Heart left ventricle (tissue), 16 donors: ENCODE measurements at places on chromosomes 4 and X. TPM values are rescaled to one million over a fixed set of nuclear protein-coding genes. Genes with fewer than 3 reads are reported as not detected.

DNA sequence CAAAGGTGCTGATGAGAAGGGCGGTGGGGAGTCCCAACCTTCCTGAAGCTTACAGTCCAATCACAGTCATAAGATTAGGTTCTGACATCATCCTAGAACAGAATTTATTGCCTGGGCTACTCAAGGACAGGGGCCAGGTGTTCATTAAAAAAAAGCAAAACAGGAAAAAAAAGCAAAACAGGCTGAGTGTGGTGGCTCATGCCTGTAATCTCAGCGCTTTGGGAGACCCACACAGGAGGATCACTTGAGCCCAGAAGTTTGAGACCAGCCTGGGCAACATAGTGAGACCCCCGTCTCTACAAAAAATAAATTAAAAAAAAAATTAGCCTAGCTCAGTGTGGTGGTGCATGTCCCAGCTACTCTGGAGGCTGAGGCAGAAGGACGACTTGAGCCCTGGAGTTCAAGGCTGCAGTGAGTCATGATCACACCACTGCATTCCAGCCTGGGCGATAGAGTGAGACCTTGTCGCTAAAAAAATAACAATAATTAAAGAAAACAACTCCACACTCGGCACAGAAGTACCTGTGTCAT is 3.0 kb downstream of the RAB9A start:
- no peak for DNase-seq

- no peak for DNase-seq
Measured at GRCh38 chrX:1484638-1485019, 31.9 kb upstream of the ASMTL start.

- no peak for DNase-seq
Measured at GRCh38 chr4:128284317-128284716, 3.3 kb downstream of the PGRMC2 start.

- no peak for DNase-seq
Measured at GRCh38 chr4:891747-892146, 40.4 kb downstream of the GAK start.

DNA sequence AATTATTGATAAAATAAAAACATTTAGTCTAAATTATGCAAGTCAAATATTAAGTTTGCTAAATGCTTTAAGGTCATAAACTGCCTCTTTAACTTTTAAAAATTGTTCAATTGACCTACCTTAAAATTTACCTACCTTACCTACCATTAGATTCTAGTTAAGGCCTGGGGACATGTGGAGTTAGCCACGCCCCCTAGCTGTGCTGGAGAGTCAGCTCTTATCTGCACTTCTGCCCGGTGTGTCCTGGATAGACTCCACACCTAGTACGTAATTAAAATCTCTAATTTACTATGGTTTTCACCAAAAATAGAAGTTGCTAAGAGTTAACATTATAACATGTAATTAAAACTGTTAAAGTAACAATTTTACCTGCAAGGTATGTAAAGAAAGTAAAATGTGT is 22.7 kb downstream of the TENM3 start:
- no peak for DNase-seq

DNA sequence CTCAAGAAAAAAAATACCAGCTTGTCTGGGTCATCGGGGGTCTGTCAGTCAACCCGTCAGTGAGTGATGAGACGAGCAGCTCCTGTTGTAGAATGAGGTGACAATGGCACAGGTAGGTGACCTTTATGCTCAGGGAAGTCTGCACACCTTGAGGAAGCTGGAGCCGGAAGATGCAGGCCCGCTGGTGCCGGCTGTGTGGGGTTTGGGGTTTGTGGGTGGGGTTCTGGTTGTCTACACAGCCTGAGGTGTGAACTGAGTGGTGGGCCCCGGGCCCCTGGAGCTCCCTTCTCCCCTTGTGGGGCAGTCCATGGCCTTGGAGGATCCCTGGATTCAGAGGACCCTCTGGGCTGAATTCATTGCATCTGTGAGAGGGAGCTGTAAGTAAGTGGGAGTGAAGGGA is 75.5 kb downstream of the SORCS2 start:
- DNase-seq, result peak; percentile 28

- no peak for DNase-seq
Measured at GRCh38 chr4:81804849-81805248, 333.1 kb upstream of the RASGEF1B start.

GRCh38 chr4:10032625-10033024 is 11.3 kb upstream of the SLC2A9 start:
- DNase-seq, result no peak

GRCh38 chr4:176013476-176014247 is 52.0 kb upstream of the WDR17 start:
- no peak for DNase-seq

GRCh38 chrX:77786365-77786680 is 307 bp upstream of the ATRX start:
- no peak for DNase-seq

DNA sequence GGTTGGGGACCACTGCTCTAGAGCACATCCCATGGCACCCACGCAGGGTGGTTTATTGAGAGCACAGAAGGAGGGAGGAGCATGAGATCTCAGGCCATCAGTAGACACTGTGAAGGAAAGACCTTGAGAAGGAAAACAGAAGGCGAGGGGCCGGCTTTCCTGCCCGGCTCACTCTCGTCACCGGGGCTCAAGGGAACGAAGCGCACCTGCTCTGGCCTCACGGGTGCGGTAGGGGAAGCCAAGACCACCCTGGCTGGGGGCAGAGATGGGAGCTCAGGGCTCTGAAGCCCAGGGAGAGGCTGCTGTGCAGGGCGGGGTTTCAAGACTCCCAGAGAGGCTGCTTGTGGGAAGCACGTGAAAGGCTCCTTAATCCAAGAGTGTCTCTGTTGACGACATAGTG is 105.9 kb downstream of the TNIP2 start:
- no peak for DNase-seq

AMBN gene
- total RNA-seq, result not detected

DNA sequence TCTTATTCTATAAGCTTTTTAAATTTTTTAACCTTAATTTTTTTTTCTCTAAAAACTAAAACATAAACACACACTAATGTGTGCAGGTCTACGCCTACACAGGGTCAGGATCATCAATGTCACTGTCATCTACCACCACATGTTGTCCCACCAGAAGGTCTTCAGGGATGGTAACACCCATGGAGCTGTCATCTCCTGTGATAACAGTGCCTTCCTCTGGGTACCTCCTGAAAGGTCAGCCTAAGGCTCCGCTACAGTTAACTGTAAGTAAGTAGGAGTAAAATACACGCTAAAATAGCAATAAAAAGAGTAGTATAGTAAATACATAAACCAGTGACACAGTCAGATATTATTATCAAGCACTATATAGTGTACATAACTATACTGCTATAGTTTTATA is 45.9 kb upstream of the GPRIN3 start:
- no peak for DNase-seq
